ENCODE measurements at places on chromosomes 12 and 14.

- no peak for DNase-seq
Measured at GRCh38 chr12:14768823-14769405, 34.4 kb downstream of the WBP11 start.

DNA sequence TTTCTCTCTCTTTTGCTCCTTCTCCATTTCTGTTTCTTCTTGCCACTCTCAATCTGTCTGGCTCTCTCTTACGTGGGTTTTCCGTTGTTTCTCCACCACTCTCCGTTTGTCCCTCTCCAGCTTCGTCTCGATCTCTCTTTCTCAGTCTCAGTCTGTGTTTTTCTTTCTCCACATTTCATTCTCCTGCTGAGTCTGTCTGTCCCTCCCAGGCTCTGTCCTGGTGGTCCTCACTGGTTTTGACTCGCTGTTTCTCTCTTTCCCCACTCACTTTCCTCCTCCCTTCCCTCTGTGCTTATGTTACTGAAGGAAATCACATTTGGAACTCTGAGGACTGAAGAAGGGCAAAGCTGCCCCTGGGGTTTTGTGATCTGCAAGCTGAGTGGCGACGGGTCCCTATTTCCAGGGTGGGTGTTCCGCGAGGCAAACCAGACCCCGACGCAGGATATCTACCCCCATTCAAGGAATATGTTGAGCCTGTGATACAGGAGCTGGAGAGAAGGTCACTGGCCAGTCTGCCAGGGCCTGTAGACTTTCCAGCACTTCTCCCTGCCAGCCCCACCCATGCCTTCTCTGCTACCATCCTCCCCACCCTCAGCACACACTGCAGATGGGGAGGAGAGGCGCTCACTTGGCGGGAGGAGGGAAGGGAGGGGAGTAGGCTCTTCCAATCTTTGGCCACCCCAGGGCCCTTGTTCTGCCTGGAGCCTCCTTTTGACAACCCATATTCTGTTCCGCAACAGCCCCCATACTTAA, 102.7 kb upstream of the MAP1LC3B2 start:
- DNase-seq: peak; percentile 61

DNA sequence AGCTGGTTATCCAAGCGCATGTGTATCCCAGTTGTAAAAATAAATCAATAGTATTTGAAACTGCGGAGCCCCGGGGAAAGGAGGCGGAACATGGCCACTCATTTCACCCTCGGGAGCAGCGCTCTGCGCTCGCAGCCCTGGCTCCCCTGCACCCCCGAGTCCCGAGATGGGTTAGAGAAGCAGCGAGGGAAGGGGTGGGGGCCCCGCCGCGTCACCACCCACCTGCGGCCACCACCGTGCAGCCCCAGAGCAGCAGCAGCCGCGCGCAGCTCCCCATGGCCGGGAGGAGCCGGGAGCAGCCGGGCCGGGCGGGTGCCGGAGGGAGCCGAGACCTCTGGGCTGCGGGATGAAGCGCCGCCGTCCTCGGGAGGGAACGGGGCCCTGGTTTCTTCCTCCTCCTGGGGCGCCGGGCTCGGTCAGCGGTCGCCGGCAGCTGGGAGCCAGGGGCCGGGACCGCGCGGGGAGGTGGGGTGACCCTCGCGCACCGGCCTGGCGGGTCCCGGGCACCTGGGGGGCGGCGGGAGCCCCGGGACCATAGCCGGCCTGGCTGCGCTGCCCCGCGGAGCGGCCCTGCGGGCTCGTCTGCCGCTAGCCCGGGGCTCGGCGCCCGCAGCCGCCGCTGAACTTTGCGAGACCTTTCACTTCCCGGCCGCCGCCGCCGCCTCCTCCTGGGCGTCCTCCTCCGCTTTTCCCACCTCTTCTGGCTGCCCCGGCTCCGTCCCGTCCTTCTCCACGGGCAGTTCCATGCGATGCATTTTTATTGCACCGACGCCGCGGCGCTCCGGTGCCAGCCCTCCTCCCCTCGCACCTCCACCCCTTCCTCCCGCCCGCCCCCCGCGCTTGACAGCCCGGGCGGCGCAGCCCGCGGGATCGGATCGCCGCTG, at the start of gene NTN4:
NTN4 (minus strand) TSS at position 732 of the 884 bp plus-strand sequence; CDS start at position 277, 455 bp downstream.
- peak; percentile 58 for DNase-seq

DNA sequence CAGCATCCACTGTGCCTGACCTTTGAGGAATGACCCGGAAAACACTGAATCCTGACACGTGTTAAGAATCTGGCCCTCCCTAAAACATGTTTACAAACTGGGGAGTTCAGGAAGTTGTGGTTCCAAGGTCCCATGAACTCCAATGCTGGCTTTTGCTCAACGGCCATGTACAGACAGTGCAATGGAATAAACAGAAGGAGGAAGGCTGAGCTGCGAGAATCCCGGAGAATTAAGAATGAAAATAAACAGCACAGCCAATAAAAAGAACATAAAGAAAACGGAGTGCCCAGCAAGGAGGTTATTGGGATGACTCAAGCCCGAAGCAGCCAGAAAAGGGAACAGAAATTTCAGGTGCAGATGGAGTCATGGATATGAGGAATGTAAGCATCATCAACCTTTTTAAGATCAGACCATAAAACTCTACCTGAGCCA, 32.3 kb downstream of the BCL11B start:
- DNase-seq: no peak

- no peak for DNase-seq
Measured at GRCh38 chr12:30106204-30106965, 322.6 kb upstream of the TMTC1 start.

DNA sequence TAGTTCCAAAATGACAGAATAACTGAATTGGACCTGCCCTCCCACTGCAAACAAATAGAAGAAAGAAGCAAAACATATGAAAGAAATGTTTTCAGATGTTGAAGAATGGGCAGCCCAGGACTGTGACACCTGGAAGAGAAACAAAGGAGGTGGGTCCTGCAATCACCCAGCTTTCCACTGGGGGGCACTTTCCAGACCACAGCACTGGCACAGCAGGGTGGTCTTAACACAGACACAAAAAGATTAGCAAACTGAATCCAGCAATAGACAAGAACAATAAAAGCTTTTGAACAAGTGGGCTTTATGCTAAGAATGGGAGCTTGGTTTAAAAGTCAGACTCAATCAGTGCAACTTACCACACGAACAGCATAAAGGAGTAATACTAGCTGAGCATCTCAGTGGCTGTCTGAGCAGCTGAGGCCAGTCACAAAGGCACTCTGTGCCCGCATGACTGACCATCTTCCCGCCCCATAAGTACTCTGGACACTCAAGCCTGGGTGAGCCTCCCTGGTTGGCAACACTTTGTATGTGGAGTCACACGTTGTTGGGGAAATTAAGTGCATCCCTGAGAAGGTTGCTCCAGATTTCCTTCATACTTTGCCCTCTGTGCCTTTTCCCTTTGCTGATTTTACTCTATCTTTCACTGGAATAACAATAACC, 27.7 kb downstream of the JKAMP start:
- DNase-seq: no peak

GRCh38 chr14:74616996-74617700, 5.1 kb upstream of the LTBP2 start:
- no peak for DNase-seq

- DNase-seq: no peak
Measured at GRCh38 chr12:91091916-91092715, 19.2 kb downstream of the LUM start.

- no peak for DNase-seq
Measured at GRCh38 chr14:67673451-67673850, 981 bp downstream of the VTI1B start.

- DNase-seq: no peak
Measured at GRCh38 chr14:96198430-96199130, 6.1 kb upstream of the BDKRB2 start.

GRCh38 chr12:1917172-1918070, 1.0 kb downstream of the CACNA2D4 start:
- peak; percentile 14 for DNase-seq

DNA sequence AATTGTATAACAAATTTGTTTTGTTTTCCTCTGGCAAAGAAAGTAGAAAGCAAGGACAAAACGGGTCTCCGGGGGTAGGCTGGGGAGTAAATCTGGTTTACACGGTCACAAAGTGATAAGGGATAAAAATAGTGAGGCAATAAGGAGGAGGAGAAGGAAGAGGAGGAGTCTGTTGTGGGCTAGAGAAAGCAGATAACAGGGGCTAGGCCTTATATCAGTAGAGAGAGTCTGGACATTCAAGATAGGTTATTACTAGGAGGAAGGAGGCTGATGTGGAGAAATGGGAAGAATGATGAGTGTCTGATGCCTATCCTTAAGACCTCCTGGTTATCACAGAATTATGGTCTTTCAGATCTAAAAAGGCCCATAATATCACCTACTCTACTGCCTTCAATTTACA, 83.2 kb upstream of the SSTR1 start:
- DNase-seq: no peak

- DNase-seq: no peak
Measured at GRCh38 chr12:101745481-101745880, 6.2 kb upstream of the SYCP3 start.

DNA sequence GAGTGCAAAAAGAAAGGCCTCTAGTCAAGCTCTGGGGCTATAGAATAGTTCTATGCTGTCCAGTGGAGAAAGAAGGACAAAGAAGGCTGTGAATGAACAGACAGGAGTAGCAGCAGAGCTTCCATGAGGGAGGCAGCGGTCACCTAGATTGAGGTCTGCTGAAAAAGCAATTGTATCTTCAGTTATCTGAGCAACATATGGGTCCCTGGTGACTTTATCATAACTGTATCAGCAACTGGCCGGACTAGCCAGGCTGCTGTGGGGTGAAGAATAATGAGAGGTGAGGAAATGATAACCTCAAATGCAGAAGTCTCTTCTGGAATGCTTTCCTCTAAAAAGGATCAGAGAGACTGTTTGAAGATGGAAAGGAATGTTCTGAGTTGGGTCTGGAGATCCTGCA, 971.3 kb upstream of the TMEM132C start:
- DNase-seq: no peak

DNA sequence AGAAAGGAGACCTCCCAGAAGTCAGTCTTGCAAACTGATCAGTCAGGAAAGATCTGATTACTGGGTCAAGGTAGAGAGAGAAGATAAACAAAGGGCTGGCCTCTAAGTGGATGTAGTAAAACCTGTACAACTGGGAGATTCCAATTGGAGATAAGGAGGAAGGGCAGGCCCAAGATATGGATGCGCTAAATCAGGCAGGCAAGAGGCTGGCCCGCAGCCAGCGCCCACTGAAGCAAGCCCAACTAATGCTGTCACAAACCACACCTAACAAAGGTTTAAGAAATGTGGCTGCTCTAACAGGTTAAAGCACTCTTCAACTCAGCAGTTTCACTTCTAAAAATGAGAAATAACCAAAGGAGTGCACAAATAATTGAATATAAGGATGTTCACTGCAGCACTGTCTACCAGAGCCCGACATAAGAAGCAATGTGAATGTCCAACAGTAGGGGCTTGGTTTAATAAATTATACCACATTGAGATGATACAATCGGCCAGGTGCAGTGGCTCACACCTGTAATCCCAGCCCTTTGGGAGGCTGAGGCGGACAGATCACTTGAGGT, 4.7 kb downstream of the GLTP start:
- no peak for DNase-seq

DNA sequence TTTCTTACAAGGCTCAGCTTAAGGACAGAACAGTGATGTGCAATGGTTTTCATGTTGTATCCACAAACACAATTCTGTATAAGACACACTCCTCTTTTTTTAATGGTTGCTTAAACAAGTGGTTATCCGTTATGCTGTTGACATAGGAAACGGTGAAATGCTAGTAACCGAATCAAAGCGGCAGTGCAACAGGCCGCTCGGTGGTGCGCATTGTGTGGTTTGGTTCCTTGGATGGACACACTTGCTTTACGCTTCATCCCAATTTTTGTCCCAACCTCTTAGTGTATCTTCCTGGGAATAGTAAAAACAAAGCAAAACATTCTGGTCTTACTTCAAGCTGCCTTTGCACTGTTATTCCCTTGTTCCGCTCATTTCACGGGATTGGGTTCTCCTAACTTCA, 650 bp upstream of the PTGER2 start:
- DNase-seq: peak; percentile 43

DNA sequence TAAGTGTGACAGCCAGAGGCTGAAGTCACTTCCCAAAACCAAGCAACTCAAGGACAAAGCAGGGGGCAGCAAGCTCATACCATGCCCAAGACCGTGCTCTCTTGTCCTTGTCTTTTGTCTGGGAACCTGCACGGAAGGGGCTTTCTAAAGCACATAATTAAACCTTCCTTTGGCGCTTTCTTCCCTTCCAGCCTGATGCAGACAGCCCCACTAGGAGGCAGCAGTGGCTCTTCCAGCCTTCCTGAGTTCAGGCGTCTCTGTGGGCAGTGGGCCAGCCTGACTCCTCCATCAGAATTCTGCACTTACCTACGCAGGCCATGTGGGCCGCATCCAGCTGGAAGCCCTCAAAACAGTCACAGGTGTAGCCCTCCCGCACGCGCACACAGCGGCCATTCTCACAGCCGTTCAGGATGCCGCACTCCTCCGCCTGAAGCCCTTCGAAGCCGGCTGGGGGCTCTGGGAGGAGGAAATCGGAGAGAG, 7.6 kb downstream of the ISCA2 start:
- peak; percentile 86 for DNase-seq

- DNase-seq: no peak
Measured at GRCh38 chr12:67422081-67422480, 152.9 kb downstream of the CAND1 start.

DNA sequence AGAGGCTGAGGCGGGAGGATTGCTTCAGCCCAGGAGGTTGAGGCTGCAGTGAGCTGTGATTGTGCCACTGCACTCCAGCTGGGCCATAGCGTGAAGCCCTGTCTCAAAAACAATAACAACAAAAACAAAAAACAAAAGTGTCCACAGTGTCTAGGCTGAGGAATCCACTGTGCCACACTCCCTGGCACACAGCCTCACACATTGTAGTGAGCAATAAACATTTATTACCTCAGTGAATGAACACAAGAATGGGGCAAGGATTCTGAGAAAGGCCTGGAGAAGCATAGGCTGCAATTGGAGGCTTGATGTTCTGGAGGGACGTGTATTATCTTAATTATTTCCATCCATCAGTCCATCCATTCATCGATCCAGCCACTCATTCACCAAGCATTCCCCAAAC, 17.1 kb upstream of the P2RX7 start:
- no peak for DNase-seq

GRCh38 chr14:35159742-35160409, 37.5 kb downstream of the PRORP start:
- no peak for DNase-seq

GRCh38 chr14:48341069-48341468, 665.7 kb upstream of the MDGA2 start:
- no peak for DNase-seq

DNA sequence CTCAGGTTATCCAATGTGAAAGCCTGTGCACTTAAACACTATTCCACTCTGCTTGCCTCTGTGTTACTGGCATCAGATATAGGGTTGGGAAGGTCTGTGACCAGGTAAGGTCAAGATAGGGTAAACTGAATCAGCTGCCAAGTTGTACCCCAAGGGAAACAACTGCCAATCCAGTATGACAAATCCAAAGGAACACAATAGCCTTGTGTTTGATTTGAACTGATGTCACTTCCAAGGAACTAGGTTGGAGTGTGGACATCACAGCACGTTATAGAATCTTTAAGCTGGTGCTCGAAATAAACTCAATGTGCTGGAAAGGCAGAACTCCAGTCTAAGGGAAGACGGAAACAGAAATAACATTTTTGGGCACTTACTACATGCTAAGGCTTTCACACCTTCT, 223.4 kb upstream of the BTG1 start:
- no peak for DNase-seq

Measured in right hindlimb (tissue), 1 donor.